ENCODE measurements at places on chromosomes 7 and 10. TPM values are rescaled to one million over a fixed set of nuclear protein-coding genes. Genes with fewer than 3 reads are reported as not detected.
A peak's percentile ranks its signal among the peaks of the same experiment; 100 is the strongest.

GRCh38 chr10:133257489-133258065 is 19.1 kb downstream of the ADAM8 start:
- peak; percentile 80 for DNase-seq

DNA sequence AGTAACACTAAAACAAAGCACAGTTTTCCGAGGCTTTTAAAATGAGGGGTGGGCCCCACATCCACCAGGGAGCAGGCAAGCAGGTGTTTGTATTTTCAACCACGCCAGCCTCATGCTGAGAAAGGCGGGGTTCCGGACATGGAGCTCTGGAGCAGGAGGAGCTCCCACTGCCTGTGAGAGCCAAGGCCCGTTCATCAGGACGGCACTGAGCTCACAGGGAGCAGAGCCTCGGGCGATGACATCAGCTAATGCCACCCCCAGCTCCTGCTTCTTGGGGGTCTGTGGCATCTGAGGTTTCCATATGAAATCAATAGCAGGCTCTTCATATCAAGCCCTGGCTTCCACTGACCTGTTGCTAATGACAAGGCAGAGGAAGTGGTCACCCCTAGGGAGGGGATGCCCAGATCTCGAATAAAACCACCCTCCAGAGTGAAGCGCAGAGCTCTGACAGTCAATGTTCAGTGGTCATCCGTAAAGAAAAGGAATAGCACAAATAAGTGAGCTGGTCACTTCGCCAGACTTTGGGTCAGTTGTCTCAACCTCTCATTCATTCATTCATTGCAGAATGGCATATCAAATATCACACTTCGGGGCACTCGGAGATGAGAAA is 89.1 kb downstream of the TNS3 start:
- no peak for DNase-seq

DNA sequence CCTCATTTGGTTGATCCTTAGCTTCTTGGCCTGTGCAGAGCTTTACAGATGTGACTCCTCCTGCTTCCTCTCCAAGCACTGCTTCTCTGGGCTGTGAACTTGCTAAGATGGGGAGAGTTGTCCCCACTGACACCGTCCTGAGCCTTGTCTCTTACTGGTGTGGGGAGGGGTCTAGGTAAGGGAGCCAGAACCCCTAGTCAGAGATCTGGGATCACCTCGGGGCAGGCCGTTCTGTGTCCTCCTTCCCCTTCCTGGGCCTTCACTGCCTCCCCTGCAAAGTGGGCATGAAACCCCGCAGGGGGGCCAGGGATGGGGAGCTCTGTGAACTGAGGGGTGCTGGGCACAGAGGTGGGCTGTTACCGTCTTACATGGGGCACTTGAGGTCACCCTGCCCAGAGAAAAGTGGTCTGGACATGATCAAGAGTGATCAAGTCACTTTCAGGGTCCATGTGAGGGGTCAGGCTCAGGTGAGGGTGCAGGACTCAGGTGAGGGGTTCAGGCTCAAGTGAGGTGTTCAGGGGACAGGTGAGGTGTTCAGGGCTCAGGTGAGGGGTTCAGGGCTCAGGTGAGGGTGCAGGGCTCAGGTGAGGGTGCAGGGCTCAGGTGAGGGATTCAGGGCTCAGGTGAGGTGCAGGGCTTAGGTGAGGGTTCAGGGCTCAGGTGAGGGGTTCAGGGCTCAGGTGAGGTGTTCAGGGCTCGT is 86.2 kb downstream of the ADCY1 start:
- DNase-seq = no peak

- DNase-seq = no peak
These were observed 53.5 kb downstream of the SND1 start for GRCh38 chr7:127705461-127705959.

DNA sequence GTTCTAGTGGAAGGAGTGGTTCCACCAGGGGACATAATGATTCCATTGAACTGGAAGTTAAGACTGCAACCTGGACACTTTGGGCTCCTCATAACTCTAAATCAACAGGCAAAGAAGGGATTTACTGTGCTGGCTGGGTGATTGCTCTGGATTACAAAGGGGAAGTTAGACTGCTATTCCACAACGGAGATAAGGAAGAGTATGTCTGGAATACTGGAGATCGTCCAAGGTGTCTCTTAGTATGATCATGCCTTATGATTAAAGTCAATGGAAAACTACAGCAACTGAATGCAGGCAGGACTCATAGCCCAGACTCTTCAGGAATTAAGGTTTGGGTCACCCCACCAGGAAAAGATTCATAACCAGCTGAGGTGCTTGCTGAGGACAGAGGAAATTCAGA is 310.6 kb upstream of the MGMT start:
- DNase-seq = no peak

PKD2L1 gene
- 0.10 TPM for polyA plus RNA-seq

ZEB1 gene
- polyA plus RNA-seq = 10.4 TPM

SRRM3 gene
- 1.6 TPM for polyA plus RNA-seq

FAM25G gene
- not detected for polyA plus RNA-seq

OR9A2 gene
- polyA plus RNA-seq = not detected

Data from small intestine (tissue), 16 donors.